Karpas-422 (cell line): ENCODE measurements at places on chromosomes 5 and 9.

DNA sequence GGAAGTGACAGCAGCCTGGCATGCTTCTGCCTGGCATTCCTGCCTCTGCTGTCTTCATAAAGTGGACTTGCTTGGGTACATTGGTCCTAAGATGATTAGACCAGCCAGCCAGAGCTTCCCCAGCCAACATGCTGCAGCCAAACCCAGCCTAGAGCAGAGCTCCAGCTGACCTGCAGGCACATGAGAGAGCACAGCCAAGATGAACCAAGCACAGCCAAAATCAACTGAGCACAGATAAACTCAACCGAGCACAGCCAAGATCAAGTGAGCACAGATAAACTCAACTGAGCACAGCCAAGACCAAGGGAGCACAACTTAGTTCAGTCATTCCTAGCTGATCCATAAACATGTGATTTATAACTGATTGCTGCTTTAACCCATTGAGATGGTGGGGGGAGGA lies 266.5 kb downstream of the MSX2 start:
- no peak for DNase-seq

DNA sequence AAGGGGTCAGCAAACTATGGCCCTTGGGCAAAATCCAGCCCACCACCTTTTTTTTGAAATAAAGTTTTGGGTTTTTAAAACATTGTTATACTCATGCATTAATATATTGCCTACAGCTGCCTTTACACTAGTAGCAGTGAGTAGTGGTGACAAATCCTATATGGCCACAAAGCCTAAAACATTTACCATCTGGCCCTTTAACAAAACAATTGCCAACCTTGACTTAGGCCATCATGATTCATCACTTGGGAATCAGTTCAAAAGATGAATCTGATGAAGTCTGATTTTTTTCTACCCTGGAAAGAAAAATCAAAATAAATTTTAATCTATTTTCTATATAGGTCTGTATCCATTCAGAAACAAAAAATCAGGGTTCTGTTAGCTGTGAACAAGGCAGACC lies 484.9 kb downstream of the BNC2 start:
- DNase-seq: no peak

- DNase-seq: peak; percentile 63
These were observed 99.7 kb upstream of the BOD1 start for GRCh38 chr5:173716058-173716682.

GRCh38 chr9:133961226-133962165 lies 30.6 kb downstream of the VAV2 start:
- DNase-seq: peak; percentile 83

DNA sequence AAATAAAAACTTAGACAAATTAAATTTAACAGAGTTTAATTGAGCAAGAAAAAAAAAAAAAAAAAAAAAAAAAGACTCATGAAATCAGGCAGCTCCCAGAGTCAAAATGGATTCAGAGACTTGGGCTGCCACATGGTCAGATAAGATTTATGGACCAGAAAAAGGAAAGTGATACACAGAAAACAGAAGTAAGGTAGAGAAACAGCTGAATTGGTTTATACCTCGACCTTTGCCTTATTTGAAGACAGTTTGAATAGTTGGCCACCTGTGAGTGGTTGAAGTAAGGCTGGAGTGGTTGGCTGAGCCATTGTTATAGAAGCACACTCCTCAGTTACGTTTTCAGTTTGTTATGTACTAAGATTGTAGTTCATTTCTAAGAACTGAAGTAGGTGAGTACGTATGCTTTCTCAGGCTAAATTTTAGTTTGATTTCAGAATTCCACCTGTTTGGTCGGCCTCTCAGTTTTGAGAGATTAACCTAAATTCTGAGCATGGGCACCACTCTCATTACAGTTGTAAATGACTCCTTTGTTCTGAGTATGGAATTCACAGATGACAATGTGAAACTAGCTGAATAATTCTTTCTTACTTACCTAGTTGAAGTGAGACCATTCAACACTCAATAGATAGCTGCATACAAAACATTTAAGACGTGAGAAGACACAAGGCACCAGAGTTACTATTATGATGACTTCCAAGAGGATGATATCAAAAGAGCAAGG lies 149.0 kb downstream of the AOPEP start:
- DNase-seq: no peak

- DNase-seq: no peak
These were observed 3.5 kb downstream of the HDHD3 start for GRCh38 chr9:113373256-113373655.

- no peak for DNase-seq
These were observed 22.6 kb upstream of the ASPN start for GRCh38 chr9:92504881-92505280.

DNA sequence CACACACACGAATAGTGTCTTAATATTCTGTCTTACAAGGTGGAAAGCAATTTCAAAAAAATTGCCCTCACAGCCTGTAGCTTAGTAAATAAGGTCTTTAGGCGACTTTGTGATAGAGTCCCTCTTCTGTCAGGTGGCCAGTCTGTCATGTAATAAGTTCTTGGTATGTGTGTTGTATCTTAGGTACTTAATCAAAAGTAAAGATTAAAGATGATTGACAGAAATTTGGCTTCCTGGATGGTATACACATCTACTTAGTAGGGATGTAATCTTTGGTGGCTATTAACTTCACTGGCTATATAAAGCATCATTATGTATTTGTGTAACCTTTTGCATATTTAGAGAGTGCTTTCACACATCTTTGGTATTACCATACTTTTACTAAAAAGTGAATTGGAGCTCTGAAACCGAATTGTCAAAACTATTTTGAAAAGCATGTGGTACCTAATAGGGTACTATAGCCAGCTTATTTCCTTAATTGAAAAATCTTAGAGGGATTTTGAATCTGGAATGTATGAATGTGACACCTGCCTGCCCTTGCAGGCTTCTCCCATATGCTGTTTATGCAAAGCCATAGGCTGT lies 3.4 kb downstream of the G3BP1 start:
- no peak for DNase-seq
